ENCODE measurements at places on chromosomes 5 and 9.
A peak's percentile ranks its signal among the peaks of the same experiment; 100 is the strongest.

GRCh38 chr9:35415402-35416097 lies 74.4 kb upstream of the RUSC2 start:
- DNase-seq: no peak

DNA sequence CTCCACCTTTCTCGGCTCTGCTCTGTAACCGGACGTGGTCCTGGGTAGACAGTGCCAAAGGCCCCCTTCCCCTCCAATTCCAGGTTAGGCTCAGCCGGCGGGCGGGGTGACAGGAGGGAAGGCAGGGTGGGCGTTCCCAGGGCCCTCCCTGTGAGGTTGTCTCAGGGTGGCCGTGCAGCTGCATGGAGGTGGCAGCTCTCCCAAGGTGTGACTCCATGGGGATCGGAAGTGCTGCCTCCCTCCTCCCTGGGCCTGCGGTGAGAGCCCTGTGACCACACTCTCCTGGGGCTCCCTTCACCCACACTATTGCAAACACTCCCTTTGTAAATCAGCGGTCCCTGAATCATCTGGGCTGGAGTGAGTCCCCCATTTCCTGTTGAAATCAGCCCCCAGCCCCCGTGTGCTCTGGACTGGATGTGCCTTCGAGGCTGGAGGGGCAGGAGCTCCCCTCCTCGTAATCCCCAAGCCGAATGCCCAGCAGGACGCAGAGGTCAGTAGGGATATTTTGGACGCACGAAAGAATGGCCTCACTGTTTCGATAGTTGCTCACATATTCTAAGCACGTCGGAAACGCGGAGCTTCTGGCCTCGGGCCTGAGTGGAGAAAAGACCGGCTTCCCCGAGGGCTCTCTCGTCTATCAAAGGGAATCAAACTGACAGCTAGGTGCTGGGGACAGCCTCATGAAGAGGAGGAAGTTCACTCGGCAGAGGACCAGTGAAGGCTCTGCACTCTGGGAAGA lies 107.6 kb upstream of the COL5A1 start:
- peak; percentile 55 for DNase-seq

- no peak for DNase-seq
Observed at GRCh38 chr9:137108608-137109249, 5.8 kb downstream of the DPP7 start.

- DNase-seq: no peak
Observed at GRCh38 chr9:11821306-11821975, 871.7 kb upstream of the TYRP1 start.

DNA sequence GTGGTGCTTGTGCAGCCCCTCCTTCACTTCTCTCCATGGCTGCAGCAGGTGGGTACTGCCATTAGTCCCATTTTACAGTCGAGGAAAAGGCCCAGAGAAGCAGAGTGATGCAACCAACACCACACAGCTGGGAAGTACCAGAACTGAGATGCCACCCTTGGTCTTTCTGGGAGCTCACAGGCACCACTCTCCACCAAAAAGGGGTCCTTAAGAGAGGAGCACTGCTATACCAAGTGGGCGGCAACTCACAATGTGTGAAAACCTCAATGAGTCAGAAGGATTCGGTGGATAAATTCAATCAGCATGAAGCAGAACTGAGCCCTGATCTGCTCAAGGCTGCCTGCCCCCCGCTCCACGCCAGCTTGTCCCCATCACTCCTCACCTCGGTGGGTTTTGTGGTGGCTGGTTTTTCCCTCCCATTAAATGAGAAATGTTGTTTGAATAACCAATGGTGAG lies 213.7 kb downstream of the FSTL4 start:
- no peak for DNase-seq

GRCh38 chr9:12494411-12494810 lies 198.8 kb upstream of the TYRP1 start:
- DNase-seq: no peak
